ENCODE measurements at places on chromosomes 4 and X. TPM values are rescaled to one million over a fixed set of nuclear protein-coding genes. Genes with fewer than 3 reads are reported as not detected.

DNA sequence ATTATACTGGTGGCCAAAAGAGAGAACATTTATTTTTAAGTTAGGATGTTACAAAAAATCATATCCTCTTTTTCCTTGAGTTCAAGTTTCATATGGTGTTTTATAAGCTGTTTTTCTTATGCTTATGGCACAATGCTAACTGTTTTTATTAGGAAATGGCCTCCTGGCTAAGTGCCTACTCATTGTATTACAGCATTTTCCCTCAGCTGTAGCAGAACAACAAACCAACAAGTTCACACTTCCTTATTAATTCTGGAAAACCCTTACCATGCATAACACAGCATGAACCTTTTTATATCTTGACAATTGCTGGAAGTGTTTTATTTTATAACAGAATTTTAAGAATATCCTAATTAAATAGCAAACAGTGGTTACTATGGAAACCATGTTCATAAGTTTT is 165.8 kb downstream of the GASK1B start:
- no peak overlapping the region for H3K4me3 ChIP-seq
- peaks cover 18% of the 10 kb centered on the region for H3K4me1 ChIP-seq
- no peak for DNase-seq
- no peaks in the 10 kb centered on the region for H3K36me3 ChIP-seq
- H3K27me3 ChIP-seq, result no peaks in the 10 kb centered on the region

DNA sequence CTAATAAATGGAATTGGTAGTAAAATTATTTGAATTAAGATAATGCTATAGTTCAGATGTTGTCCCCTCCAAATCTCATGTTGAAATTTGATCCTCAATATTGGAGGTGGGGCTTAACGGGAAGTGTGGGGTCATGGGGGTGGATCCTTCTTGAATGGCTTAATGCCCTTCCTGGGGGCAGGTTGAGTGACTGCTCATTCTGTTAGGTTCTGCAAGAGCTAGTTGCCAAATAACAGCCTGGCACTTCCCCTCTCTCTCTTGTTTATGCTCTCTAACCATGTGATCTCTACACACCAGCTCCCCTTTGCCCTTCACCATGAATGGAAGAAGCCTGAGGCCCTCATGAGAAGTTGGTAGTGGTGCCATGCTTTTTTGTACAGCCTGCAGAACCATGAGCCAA is 724.8 kb upstream of the FTHL17 start:
- no peak overlapping the region for H3K4me3 ChIP-seq
- H3K36me3 ChIP-seq, result no peaks in the 10 kb centered on the region
- H3K27ac ChIP-seq, result no peak overlapping the region
- DNase-seq, result no peak
- no peaks in the 10 kb centered on the region for H3K27me3 ChIP-seq

- peaks cover 8% of the 10 kb centered on the region for H3K4me1 ChIP-seq
- no peak overlapping the region for H3K4me3 ChIP-seq
- no peak for DNase-seq
- no peaks in the 10 kb centered on the region for H3K36me3 ChIP-seq
- H3K27me3 ChIP-seq, result no peaks in the 10 kb centered on the region
Observed at GRCh38 chr4:147765121-147765529, 33.2 kb downstream of the ARHGAP10 start.

- no peaks in the 10 kb centered on the region for H3K27me3 ChIP-seq
- no peak for DNase-seq
- no peak overlapping the region for H3K4me3 ChIP-seq
- H3K36me3 ChIP-seq, result no peaks in the 10 kb centered on the region
- no peaks in the 10 kb centered on the region for H3K4me1 ChIP-seq
Observed at GRCh38 chr4:85128246-85129204, 162.0 kb upstream of the WDFY3 start.

GRCh38 chrX:31212856-31213748 is 141.3 kb upstream of the FTHL17 start:
- H3K27ac ChIP-seq, result no peak overlapping the region
- no peak overlapping the region for H3K4me3 ChIP-seq
- no peaks in the 10 kb centered on the region for H3K4me1 ChIP-seq
- H3K36me3 ChIP-seq, result no peaks in the 10 kb centered on the region
- no peaks in the 10 kb centered on the region for H3K27me3 ChIP-seq

DNA sequence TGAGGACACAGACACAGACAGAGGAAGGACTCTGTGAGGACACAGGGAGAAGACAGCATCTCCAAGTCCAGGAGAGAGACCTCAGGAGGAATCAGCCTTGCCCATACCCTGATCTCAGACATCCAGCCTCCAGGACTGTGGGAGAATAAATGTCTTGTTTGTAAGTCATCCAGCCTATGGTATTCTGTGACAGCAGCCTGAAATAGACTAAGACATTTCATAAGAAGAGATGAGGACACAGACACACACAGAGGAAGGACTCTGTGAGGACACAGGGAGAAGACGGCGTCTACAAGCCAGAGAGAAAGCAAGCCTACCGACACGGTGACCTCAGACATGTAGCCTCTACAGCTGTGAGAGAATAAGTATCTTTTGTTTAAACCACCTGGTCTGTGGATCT is 112.1 kb downstream of the DHRSX start:
- DNase-seq, result no peak
- H3K36me3 ChIP-seq, result no peaks in the 10 kb centered on the region
- H3K27ac ChIP-seq, result no peak overlapping the region
- no peak overlapping the region for H3K4me3 ChIP-seq
- no peaks in the 10 kb centered on the region for H3K27me3 ChIP-seq

DNA sequence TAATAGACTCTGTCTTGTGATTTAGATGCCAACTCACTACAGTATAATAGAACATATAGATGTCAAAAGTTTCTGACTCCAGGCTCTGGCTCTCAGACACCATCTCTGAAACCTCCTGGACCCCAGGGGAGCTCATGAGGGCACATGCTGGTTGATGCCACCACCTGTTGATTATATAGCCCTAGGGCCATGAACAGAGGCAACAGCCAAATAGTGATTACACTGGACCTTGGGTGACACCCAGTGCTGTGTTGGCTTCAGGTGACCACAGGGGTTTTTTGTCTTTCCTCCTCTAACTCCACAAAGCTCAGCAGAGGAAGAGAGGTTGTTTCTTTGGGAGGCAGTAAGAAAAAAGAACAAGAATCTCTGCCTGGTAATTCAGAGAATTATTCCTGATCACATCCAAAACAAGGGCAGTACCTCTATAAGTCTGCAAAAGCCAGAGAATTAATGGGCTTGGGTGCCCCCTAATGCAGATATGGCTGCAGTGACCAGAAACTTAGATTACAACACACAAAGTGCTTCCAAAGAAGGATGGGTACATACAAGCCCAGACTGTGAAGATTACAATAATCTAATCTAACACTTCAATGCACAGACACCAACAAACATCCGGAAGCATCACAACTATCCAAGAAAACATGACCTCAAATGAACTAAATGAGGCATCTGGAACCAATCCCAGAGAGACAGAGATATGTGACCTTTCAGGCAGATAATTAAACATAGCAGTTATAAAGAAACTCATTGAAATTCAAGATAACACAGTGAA is 1920.6 kb downstream of the ARAP2 start:
- H3K27ac ChIP-seq, result no peak overlapping the region
- no peak for DNase-seq
- no peaks in the 10 kb centered on the region for H3K27me3 ChIP-seq

DNA sequence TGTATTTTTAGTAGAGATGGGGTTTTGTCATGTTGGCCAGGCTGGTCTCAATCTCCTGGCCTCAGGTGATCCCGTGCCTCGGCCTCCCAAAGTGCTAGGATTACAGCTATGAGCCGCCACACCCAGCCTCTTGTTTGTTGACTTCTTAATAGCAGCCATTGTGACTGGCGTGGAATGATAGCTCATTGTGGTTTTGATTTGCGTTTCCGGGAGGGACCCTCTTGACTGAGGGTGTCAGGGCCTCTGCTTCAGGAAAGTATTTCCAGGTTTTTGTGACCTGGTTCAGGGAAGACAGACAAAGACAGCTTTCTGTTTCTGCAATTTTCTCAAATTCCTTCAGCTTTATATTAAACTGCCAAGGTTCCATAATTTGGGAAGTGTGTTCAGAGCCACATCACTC is 15.1 kb downstream of the CSF2RA start:
- no peaks in the 10 kb centered on the region for H3K27me3 ChIP-seq
- no peaks in the 10 kb centered on the region for H3K36me3 ChIP-seq
- no peaks in the 10 kb centered on the region for H3K4me1 ChIP-seq
- DNase-seq, result no peak
- H3K4me3 ChIP-seq, result no peak overlapping the region

- H3K4me1 ChIP-seq, result no peaks in the 10 kb centered on the region
- H3K27me3 ChIP-seq, result no peaks in the 10 kb centered on the region
- H3K36me3 ChIP-seq, result no peaks in the 10 kb centered on the region
- H3K27ac ChIP-seq, result no peak overlapping the region
- H3K4me3 ChIP-seq, result no peak overlapping the region
- DNase-seq, result no peak
Observed at GRCh38 chr4:39467464-39467863, 8.6 kb downstream of the LIAS start.

- H3K27me3 ChIP-seq, result no peaks in the 10 kb centered on the region
- no peak overlapping the region for H3K4me3 ChIP-seq
- no peak overlapping the region for H3K27ac ChIP-seq
- no peaks in the 10 kb centered on the region for H3K36me3 ChIP-seq
- H3K4me1 ChIP-seq, result peaks cover 3% of the 10 kb centered on the region
Observed at GRCh38 chr4:89411539-89412309, 104.1 kb upstream of the GPRIN3 start.

GRCh38 chr4:26899991-26900390 is 39.4 kb downstream of the STIM2 start:
- no peak for DNase-seq
- H3K36me3 ChIP-seq, result no peaks in the 10 kb centered on the region

The NWD2 gene
- polyA plus RNA-seq, result 0.01 TPM

The PLXNB3 gene
- 3.6 TPM for polyA plus RNA-seq

The ABCG2 gene
- polyA plus RNA-seq, result 13.0 TPM
